Stimulated activated CD4-positive, alpha-beta T cell treated with anti-CD3 and anti-CD28 coated beads, Interleukin-1b, Interleukin-23, amount 100 ng/mL, for 1 hour (primary cell): ENCODE measurements at places on chromosomes 7 and 10.

DNA sequence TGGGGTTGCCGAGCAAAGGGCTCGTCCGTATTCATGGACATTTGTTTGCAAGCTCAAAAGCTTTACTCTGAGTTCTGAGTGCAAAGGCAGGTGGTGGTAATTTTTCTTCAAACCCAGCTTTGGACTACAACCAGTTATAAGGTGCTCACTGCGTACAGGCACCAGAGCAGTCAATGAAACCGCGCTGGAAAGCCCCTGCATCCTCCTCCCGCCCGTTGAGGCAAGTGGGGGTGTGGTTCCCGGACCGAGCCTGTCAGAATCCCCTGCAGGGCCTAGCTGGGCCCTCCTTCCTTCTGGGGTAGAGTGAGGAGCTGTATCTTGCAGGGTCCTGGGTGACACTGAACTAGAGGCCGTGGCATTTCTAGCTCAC, 22.3 kb downstream of the AMZ1 start:
- no peak for DNase-seq

GRCh38 chr7:158868764-158869410, 12.5 kb downstream of the DYNC2I1 start:
- no peak for DNase-seq

- no peak for DNase-seq
Observed at GRCh38 chr10:77689339-77689738, 51.7 kb upstream of the KCNMA1 start.

GRCh38 chr7:48004032-48004431, 24.6 kb upstream of the HUS1 start:
- DNase-seq, result no peak

GRCh38 chr10:97858001-97858439, 8.4 kb downstream of the GOLGA7B start:
- no peak for DNase-seq

- DNase-seq, result no peak
Observed at GRCh38 chr10:23198610-23198939, 6.5 kb downstream of the PTF1A start.

DNA sequence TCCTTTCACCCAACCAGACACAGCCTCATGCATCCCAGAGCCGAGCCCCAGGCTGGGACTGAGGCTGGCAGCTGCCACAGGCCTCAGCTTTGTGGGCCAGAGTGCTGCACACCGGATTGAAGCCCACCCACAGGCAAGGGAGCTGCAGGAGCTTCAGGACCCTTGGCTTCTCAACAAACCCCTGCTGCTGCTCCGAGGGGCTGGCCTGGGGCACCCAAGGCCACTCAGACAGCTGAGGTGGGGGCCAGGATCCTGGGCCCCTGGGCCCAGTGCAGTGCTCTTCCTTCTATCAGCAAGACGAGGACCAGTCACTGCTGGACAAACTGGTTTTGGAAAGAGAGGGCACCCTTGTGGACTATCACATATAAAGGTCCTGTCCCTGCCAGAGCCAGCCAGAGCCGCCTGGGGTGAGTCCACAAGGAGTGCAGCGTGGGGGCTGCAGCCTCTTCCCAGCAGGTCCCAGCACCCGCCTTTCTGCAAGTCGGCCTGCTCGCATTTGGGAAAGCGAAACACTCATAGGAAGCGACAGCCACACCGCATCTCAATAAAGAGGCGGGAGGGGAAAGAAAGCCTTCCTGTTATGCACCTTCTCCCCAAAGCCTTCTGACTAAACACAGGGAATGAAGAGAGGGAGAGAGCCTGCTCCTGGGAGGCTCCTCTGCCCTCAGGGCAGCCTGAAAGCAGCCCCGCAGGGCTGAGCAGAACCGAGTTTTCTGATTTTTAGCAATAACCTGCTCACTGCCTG, 9.5 kb upstream of the TCERG1L start:
- no peak for DNase-seq

DNA sequence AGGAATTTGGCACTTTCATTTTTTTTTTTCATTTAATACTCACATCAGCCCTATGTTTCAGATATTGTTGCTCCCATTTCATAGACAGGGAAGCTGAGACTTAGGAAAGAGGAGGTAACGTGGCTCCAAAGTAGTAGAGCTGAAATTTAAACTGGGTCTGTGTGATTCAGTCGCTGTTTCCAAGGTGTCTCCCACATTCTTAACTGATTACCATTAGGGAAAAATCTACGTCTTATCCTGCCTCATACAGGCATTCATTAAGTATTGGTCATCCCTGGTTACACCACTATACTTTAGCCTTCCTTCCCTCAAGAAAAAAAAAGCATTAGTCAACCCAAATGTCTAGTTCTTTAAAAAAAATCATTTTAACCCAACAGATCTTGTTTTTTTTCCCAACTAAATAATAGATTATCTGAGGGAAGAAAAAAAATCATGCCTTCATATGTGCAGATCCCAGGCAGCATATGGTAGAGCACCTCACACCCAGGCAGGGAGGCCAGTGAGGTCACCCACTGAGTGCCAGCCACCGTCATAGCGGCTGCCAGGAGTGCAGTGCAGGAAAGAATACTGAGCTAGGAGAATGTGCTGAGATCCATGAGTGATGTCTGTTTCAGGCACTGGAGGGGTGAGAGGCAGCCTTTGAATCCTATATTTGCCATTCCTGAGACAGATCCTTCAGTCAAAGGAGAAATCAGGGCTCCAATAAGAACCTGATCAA, 59.0 kb upstream of the SORCS3 start:
- no peak for DNase-seq

DNA sequence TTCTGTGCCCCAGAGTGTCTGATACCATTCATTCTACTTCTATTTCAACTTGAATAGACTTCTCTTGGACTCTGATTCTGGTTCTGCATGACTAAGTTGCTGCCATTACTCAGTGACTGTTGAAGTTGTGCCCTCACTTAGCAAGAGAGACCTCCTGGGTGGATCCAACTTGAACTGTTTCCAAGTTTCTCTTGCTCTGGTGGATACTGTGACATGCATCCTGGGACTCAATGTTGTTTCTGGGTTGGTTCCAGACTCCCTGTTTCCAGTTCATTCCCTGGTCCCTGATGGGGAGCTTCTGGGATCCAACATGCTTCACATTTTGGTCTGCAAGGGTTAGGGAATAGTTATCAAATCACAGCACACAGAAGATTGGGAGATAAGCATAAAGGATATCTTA, 26.2 kb upstream of the PRPF18 start:
- no peak for DNase-seq

DNA sequence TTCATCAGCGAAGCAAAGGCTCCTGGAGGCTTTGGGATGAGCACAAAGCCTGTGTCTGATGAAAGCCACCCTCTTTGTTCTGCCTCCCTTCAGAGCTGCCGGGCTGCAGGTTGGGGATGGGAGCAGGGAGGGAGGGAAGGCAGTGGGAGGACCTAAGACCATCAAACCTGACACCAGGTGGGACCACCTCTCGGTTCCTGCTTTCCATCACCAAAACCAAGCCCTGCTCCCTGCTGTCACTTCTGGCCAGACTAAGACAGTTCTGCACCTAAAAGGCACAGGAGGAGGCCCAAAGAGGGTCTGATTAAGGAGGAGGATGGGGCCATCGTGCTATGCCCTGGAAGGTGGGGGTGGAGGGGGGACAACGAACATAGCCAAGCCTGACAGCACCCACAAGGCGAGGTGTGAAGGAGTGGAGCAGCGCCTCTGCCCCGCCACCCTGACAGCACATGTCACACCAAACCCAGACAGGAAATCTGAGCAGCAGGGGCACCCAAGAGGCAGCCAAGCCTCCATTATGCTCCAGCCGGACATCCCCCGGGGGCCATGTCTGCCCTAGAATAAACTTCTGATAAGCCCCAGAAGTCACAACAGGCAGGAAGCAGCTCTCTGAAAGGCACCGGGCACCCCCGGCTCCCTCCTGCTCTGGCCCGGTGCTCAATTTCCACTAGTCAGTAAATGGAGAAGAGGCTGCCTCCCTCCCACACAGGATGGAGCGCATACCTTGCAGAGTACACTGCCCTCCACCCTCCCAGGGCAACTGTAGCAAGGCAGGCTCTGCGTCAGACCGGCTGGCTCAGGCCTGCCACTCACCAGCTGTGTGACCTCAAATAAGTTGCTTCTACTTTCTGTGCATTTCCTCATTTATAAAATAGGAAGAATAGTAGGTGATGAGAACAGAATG, 48.9 kb downstream of the DLG5 start:
- no peak for DNase-seq

DNA sequence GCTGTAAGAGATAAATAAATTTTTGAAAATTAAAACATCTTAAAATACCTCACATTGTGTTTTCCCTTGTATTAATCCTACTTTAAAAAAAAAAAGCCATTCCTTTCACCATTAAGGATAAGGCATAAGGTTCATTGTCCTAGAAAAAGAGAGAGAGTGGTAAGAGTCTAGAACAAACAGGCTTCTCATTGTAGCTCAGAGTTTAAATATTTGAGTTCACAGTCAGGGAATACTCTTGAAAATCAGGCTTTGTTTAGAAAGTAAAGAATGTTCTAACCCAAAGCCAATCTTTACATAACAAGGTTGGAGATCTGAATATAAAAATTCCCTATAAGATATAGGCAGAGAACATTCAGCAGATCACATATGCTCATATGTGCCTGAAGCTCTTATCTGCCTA, 40.2 kb upstream of the TES start:
- DNase-seq, result no peak

DNA sequence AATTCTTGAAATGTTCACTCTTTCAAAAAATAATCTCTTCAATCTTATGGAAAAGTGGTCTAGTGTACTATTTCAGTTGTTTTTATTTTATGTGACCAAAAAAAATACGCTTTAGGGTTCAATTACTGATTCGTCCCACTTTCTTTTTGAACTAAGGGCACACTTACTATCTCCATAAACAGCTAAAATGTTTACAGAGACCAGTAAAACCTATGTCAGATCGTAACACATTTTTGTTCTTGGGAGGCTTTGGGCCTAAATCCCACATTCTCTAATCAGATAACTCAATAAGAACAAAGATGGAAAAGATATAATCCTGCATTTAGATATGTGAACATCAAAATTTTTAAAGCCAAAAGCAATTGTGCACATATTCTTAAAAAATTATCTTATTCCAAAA, 29.8 kb upstream of the EPC1 start:
- DNase-seq, result no peak

DNA sequence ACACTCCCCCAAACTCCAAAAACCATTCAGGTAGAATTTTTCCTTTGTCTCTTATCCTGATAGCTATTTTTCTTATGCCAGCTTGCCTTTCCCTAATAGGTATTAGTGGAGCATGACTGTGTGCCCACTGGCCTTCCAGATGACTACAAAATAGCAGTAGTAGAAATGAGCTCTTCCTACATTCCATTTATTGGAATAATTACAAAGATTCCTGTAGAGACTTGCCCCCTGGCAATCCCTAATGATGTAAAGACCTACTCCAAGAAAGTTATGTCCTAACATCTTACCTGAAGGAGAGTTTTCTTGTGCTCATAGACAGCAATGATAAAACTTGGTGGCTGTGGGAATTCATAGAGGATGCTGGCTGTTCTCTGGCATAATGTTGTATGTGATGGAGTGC, 501.8 kb downstream of the GATA3 start:
- DNase-seq, result no peak

DNA sequence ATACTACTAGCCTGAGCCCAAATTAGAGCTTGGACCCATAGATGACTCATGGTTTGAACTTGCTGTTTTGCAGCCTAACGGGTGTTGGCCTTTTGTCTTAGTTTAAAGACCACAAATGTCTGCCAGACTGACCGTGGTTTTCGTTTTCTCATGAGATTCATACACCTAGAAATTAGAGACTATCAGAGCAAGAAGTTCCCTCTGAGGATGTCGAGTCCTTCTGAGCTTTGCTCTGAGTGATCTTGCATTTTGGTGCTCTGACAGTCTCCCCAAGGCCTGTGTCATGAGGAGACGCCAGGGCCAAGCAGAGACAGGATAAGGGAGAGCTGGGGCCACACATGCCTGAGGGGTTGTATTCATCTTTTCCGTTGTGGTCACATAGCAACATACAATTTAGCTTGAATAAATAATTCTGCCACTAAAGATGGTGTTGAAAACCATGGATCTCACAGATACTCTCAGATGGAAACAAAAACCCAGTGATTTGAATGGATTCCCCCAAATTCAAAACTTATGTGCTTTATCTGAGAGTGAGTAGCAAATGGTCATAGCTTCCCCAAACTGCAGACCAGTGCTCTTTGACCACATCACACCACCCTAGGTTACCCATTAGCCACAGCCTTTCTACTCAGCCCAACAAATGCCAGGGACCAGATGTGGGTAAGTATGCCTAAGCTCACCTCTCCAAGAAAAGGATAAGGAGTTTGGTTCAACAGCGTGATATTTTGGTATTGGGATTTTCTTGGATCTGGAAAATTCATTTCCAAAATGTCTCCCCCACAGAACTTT, 762.0 kb upstream of the IGFBP3 start:
- DNase-seq, result no peak

- DNase-seq, result no peak
Observed at GRCh38 chr7:30887464-30887872, 24.2 kb upstream of the AQP1 start.

DNA sequence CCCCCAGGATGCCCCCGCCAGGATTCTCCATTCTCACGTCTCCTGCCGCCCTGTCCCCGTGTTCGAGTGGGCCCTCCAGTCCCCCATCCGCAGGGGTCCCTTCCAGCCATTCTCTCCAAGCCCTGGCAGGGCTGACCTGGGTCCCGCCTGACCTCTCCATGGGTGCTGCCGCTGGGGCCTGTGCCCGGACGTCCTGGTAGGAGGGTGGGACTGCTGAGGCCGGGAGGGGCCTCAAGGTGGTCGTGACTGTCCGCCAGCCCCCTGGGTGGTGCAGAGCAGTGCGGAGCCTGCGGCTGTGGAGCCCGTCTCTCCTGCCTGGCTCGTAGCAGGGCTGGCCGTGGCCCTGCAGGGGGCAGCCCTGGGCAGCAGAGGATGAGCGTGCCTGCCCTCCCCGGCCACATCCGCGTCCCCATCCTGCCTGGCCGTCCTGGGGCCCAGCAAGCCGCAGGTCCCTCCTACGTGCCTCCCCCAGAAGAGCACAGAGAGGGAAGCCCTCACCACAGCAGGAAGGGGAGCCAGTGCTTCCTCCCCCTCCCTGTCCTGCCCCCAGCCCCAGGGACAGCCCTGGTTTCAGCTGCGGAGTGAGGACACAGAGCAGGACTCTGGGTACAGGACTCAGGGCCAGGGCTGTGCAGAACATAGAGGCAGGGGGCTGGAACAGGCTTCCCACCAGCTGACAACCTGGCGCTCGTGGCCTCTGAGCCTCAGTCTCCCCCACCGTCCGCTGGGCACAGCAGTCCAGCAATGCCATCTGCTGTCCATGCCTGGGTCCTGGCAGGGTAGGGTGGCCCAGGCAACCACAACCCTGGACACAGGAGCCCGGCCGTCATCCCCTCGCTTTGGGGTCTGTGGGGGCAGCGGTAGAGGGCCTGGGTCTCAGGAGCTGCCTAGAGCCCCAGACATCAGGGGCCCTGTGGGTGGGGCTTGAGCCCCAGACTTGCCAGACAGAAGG, 1.5 kb upstream of the GRIFIN start:
- peak; percentile 26 for DNase-seq

DNA sequence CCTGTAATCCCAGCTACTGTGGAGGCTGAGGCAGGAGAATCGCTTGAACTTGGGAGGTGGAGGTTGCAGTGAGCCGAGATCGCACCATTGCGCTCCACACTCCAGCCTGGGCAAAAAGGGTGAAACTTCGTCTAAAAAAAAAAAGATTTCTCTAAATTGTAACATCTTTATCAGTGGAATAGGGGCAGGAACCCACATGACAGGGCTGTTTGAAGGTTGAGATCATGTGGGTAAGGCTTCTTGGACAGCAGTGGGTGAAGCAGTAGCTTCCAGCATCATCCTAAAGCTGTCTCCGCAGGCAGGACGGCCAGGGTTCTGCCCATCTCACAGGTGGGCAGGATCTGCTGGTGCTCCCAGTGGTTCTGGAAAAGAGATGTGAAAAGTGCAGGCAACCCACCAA, 37.9 kb upstream of the SEPHS1 start:
- DNase-seq, result no peak
